ENCODE measurements at places on chromosomes 6 and 20.

DNA sequence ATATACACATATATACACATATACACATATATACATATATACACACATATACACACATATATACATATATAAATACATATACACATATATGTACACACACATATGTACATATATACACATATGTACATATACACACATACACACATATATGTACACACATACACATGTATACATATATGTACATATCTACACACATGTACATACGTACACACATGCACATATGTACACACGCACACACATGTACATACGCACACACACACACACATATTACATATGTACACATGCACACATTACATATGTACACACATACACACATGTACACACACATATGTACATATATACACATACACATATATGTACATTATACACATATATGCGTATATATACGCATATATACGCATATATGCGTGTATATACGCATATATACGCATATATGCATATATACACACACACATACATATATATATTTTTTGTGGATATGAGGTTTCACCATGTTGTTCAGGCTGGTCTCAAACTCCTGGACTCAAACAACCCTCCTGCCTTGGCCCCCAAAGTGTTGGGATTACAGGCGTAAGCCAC lies 27.2 kb downstream of the SRC start:
- DNase-seq: no peak

- no peak for DNase-seq
These were observed 111.2 kb upstream of the HIVEP1 start for GRCh38 chr6:11900662-11901598.

DNA sequence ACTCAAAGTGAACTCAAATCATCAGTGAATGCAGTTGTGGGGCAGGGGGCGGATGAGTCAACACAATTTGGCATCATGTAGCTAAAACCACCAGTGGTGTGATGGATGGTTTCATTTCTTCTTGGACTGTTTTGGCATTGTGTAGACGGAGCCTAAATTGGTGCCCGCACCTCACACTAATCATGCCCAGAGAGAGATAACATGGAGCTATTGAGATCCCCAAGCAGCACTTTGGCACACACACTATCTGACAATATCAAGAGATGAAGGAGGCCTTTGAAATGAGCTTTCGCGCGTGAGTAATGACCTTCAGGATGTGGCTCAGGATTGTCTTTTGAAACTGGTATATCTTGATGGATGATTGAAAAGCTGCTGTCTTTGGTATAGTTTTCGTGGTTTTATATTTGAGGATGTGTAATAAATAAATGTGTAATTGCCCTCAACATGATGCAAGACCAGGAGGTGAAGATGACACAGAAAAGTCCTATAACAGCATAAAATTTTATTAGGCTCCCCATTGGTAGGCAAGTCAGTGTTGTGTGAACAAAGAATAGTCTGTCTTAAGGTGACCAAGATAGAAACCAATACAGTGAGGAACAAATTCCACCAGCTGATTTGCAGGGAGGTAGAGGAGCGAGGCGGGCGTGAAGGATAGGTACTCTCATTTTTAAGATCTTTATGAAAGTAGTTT lies 174.2 kb downstream of the TSHZ2 start:
- DNase-seq: no peak

DNA sequence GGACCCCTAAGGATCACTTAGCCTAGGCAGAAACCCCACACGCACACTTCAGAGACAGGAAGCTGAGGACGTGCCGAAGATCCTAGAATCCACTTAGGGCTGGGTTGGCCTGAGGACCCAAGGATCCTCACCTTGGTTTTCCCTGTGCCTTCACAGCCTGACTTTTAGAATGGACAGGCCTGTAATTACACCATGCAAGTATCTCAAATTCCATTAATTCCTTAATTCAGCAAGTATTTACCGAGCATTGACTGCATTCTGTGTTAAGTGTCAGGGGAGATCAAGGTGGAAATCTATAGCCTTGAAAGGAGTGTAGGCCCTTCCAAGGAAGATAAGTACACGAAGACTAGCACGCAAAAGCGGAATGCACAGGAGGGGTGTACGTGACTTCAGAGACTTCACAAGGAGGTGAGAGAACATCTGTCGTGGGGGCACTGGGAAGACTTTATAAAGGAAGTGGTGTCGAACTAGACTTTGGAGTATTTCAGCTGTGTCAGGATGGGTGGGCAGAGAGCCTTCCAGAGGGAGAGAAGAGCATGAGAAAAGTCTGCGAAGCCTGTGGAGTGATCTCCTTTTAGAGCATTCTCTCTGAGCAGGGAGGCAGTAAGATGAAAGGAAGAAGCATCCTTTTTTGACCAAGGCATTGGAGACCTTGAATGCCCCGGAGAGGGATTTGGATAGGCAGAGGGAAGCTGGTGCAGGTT lies 4.0 kb downstream of the DSP start:
- DNase-seq: no peak
